Muscle of back (tissue), 13 donors: ENCODE measurements at places on chromosomes 1 and 21.

- no peak for DNase-seq
Observed at GRCh38 chr1:38334930-38335592, 288.5 kb upstream of the POU3F1 start.

DNA sequence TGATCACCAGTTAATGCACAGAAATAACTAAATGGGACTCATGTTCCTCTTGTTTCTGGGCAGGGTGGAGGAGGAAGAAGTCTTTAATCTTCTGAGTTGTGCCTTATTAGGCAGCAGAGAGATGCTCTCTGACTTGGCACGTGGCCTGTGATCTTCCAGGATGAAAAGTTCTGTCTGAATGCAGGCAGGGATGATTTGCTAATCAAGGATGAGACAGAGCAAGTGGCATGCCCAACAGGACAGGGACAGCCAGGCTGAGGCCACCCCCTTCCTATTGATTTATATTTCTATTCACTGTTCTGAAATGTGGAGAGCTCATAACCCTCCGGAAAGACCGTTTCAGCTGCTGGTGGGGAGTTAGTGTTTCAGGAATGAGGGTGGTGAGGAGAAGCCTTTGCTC, 477.8 kb upstream of the CAMK1G start:
- DNase-seq, result no peak

- no peak for DNase-seq
Observed at GRCh38 chr1:203229471-203230135, at the start of gene CHIT1. Gene CHIT1, minus strand, starts transcription at chr1:203229673. Its CDS starts 37 bp downstream, at chr1:203229636.

DNA sequence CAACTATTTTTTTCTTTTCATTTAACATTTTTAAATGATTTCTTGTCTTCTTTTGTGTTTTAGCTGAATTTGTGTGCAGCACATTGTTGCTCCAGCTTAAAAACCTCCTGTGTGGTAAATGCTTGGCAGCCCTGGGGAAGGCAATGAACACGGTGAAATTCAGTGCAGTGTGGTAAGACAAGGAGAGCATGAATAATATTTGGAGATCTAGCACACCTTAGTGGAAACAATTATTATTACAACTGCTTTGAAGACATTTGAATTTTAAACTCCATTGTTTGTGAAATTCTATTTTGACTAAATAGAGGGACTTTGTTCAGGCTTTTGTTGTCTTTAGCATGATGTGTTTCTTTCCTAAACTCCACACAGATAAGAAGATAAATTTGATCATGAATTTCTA, 242.6 kb upstream of the CXADR start:
- DNase-seq, result peak; percentile 83

DNA sequence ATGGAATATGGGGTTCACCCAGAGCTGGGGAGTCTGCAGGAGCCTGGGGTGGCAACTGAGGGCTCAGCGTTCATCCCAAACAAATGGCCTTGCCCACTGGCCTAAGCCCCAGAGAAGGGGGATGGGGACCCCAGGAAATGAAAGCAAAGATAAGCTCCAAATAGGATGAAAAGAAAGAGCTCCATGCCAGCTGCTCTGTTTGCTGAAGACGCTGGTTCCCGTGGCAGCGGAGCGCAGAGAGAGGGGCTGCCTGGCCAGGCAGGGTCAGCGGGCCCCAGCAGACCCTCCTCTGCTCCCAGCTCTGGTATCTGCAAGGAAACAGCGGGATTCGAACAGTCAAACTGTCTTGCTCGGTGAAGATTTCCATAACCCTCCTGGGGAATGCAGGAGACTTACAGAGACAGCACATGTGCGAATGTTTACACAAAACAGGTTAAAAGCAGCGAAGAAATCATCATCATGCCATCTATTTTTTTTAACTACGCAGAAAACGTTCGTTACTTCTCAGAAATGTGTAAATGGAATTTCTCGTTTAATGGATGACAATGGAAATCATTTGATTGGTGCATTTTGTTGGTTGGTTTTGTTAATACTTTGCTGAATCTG, 94.4 kb downstream of the PDE9A start:
- no peak for DNase-seq

- no peak for DNase-seq
Observed at GRCh38 chr1:216325946-216326345, 97.3 kb downstream of the USH2A start.

- no peak for DNase-seq
Observed at GRCh38 chr21:44714905-44715304, 3.5 kb upstream of the TSPEAR start.

- DNase-seq, result no peak
Observed at GRCh38 chr1:31062867-31063380, 2.6 kb downstream of the PUM1 start.

- DNase-seq, result no peak
Observed at GRCh38 chr1:151043163-151043562, 4.4 kb upstream of the C1orf56 start.

- DNase-seq, result no peak
Observed at GRCh38 chr1:223772771-223773160, 60.4 kb downstream of the CAPN2 start.

GRCh38 chr21:44085491-44086321, 21.5 kb upstream of the PWP2 start:
- no peak for DNase-seq

DNA sequence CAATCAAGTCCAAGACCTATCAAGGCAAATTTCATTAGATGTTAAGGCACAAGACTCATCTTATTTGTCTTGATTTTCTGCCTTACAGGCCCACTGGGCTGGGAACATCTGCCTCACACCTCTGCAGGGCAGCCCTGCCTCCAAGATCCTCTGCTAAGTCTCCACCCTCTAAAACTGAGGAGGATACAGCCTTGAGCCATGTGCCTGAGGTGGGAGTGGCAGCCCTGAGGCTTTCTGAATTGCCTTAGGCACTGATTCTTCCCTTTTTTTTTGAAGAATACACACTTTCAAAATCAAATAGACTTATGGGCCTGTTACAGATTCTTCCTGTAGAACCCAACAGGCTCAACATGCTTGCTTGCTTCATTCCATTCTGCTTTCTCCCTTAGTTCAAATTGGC, 544.3 kb upstream of the ADAMTS5 start:
- no peak for DNase-seq

DNA sequence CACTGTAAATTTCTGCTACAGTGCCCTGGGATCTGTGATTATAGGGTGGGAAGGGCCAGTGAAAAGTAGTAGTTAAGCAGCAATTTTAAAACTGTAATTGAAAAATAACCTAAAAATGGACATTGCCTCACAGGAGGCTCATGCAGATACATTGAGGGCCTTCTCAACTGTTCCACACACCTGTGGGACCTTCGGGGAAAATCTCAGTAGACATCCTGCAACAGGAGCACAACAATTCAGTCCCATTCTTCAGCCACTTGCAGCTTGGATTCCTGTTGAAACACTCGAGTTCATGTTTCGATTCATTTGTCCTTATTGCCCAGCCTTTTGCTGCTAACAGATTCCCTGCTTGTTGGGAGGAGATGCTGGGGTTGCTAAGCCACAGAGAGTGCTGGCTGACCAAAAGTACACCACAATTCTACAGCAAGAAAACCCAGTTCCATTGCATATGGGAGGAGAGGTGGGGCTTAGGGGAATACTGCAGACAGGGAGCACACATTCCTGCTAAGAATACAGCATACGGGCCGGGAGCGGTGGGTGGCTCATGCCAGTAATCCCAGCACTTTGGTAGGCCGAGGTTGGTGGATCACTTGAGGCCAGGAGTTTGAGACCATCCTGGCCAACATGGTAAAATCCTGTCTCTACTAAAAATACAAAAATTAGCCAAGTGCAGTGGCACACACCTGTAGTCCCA, 4.5 kb downstream of the TMCC2 start:
- DNase-seq, result no peak

GRCh38 chr1:231026576-231026975, 13.5 kb downstream of the FAM89A start:
- no peak for DNase-seq

DNA sequence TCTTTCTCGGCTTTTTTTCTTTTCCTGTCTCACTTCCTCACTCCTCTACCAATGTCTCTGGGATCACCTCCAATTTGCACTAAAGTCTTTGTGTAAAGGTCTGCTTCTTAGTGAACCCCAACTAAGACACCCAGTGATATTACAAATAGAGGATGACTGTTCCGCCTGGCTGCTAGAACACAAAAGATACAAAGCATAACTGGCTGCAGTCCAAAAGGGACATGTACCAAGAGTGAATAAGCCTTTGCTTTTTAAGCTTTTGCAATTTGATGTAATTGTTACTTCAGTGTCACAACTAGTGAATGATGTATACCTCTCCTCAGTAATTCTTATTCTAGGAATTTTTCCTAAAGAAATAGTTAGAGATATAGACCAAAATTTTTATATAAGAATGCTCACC, 82.8 kb upstream of the BEND5 start:
- peak; percentile 21 for DNase-seq

GRCh38 chr1:22889213-22889827, 83.3 kb downstream of the LACTBL1 start:
- no peak for DNase-seq

- no peak for DNase-seq
Observed at GRCh38 chr1:37403166-37403565, 71.2 kb upstream of the ZC3H12A start.

- no peak for DNase-seq
Observed at GRCh38 chr1:12554521-12555305, 63.3 kb downstream of the DHRS3 start.

GRCh38 chr1:204473400-204473965, 21.1 kb downstream of the PIK3C2B start:
- DNase-seq, result no peak

- DNase-seq, result no peak
Observed at GRCh38 chr21:46334351-46335140, 10.6 kb downstream of the PCNT start.

GRCh38 chr1:33986390-33987095, 122.7 kb downstream of the HMGB4 start:
- DNase-seq, result no peak

DNA sequence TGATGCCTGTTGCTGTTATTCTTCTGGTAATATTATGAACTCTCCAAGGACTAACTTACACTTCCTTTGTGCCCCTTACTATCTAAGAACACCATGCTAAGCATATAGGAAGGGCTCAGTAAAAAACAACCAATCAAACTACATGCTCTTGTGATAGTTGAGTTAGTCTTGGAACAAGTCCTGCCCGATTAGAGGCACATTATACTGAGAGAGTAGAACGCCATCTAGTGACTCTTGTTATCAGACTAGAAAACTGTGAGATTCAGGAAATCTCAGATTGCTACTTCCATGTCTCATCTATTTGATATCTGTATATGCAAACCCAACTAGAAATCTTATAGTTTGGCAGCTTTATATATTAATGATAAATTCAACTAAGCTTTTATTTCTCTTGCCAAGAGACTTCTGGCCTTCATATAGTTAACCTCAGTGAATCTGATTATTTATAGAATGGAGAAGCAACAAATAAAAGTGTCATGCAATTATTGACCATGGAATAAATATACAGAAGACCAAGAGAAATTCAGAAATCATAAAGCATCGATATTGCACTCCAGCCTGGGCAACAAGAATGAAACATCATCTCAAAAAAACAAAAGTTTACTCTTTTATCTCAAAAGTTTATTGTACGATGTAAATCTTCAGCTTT, 7.8 kb upstream of the SRRM1 start:
- peak; percentile 77 for DNase-seq

GRCh38 chr1:167136191-167136614, 42.3 kb downstream of the STYXL2 start:
- DNase-seq, result no peak

GRCh38 chr1:184393962-184394361, 7.1 kb downstream of the C1orf21 start:
- peak; percentile 73 for DNase-seq

- no peak for DNase-seq
Observed at GRCh38 chr1:45067806-45068205, 55.8 kb downstream of the UROD start.

- no peak for DNase-seq
Observed at GRCh38 chr1:245181158-245181517, 26.4 kb downstream of the KIF26B start.

GRCh38 chr21:23853796-23854379, 1753.4 kb downstream of the MRPL39 start:
- peak; percentile 40 for DNase-seq

DNA sequence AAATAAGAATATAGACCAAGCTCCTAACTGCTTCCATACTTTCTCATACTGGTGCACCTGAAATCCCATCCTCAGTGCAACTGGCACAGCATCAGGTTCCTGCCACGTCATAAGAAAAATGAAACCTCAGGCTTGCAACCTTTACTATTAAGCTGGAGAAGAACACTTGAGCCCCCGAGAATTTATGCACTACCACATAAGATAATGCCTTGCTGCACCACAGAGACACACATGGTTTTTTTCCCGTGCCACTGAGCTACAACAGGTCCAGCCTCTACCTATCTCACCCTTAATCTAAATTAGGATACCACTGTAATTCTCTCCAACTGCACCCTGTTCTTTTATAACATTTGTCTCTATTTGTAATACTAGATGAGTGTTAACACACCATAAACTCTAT, 174.5 kb downstream of the DENND1B start:
- no peak for DNase-seq

DNA sequence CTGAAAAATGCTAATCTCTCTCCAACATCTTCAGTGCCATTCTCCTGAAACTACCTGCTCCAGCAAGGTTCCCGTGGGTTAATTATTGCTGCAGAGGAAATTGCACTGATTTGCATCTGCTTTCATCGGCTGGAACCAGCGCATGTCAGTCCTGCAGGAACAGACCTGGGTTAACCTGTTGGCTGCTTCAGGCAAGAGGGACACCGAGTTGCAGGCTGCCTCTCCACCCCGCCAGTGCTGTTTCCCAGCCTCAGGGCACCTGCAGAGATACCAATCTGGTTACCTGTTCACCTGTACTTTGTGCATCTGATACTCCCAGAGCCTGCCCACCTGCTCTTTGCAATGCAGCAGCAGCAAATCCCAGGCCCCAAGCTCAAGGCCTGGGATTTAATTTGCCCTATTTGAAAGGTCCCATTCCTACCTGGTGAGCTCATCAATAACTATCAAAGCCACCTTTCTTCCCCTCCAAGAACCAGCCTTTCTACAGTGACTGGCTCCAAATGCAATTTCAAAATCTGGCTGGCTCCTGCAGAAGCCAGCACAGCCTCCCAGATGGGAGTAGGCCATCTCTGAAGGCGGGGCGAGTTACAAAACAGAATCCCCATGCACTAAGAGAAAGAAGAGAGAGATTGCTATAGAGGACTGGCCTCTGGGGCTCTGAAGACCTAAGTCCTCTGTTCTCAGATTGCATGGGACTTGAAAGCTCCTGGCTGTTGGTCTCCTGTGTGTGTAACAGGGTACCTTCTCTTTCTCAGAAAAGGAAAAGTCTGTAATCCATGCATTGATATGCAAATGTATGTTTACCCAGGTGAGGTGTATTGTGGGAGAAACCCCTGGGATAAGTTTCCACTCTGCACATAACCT, 67.8 kb downstream of the TOMM20 start:
- DNase-seq, result no peak

DNA sequence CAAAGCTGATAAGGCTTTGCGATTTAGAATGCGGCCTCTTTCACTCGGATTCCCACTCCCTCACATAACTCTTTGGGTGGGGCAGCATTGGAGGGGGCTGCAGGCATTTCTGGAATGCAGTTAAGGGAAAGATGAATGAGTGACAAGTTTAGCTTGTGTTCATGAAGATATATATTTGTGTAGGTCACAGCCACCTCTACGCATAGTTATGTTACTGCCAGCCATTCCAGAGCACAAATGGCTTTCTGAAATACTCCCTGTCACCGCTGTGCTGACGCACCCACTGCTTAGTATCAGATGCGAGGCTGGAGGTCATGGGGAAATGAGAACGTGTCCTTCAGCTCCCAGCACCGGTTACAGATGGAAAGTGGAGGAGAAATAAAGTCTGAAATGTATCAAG, 54.1 kb upstream of the ATP1A1 start:
- DNase-seq, result no peak
